ENCODE measurements at places on chromosomes 3 and 15.

- peak; percentile 46 for DNase-seq
Measured at GRCh38 chr15:44207643-44208042, 12.6 kb upstream of the FRMD5 start.

GRCh38 chr15:57591822-57592367, at the start of gene MYZAP:
Gene MYZAP, plus strand, starts transcription at chr15:57591904. Its CDS starts 131 bp downstream, at chr15:57592035.
- no peak for DNase-seq

DNA sequence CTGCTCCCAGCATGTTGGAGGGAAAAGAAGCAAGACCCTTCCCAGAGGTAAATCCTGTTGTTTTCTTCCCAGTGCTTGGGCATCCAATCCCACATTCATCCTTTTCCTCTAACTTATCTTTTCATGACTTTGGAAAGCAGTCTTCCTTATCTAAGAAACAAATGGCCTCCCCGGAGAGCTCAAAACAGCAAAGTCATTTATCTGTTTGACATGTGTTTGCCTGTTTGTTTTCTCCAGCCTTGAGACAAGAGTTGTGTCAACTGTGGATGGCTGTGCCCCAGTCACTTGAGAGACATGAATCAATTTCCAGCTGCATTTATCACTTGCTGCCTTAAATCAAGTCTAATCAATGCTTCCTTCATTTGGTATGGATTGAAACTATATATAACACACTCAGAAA, 103.9 kb downstream of the SHQ1 start:
- no peak for DNase-seq

GRCh38 chr3:130709671-130710070, 37.0 kb downstream of the PIK3R4 start:
- DNase-seq: no peak

DNA sequence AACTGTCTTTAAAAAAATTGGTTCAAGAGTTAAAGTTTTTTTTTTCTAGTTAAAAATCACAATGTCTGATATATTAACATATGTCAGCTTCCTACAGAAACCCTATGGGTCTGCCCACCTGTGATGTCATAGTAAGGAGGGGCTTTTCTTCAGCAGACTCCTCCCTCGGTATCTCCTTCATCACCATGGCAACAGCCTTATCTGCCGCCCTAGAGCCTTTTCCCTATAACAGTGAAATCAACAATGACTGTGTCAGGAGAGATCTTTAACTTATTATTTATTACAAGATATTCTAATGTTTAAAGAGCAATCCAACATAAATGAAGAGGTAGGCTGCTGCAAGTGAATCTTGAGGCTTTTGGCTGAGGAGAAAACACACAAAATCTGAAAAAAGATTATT, 138.7 kb downstream of the PEX5L start:
- DNase-seq: no peak

DNA sequence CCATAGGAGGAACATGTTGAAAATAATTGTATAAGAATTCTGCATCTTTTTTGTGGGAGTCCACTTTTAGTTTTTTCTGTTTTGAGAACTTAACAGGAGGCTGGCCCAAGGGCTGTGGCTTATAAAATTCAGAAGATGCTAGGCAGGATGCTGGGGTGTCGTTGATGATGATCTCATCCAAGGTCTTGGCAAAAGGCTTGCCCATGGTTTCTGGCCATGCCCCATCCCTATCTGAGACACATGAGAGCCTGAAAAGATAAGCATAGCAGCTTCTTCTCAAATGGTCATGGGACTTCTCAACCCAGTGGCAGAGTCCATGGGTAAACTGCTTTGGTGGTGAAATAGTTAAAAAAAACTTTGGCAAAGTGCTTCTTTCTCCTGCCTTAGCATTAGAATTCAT, 35.2 kb downstream of the CMSS1 start:
- no peak for DNase-seq

DNA sequence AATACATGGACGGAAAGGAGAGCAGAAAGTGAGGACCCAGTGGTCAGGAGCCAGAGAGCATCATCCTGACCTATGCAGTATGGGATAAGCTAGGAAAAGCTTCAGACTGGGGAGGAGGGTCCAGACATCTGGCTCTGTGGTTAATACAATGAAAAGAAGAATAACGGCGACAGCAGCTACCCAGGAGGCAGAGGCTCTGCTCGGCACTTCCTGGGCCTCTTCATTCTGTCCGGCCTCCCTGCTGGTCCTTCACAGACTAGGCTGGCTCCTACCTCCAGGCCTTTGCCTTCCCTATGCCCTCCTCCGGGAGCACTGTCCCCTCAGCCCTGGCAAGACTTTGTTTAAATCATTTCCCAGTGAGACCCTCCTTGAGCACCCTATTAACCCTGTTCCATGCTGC, 58.9 kb upstream of the WNT5A start:
- DNase-seq: no peak

DNA sequence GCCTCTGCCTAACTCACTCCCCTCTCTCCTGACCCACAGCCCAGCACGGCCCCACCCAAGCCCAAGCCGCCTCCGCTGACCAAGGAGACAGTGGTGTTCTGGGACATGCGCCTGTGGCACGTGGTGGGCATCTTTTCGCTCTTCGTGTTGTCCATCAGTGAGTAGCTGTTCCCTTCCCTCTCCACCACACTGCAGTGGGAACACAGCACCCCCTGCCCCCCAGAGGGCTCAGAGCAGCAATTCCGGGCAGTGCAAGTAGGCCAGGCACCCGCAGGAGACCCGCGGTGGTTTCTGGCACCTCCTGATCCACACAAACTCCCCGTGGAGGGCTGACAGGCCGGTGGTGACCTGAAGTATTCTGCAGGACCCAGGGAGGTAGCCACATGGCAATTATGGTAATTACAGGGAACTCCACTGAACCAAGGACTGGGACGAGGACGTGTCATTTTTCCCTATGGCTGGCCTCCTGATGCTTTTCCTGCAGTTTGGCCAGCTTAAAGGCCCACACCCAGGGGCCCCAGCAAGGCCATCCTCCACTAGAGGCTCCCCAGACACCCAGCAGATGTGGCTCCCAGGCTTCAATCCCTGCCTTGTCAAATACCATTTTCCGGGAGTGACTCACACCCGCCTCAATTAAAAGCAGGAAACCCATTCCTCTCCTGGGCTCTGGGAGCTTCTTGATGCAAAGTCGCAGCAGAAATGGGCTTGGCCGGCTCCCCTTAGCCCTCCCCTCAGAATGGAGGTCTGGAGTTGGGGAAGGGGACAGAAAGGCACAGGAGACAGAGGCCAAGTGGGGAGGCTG, 4.8 kb downstream of the TMIE start:
- DNase-seq: peak; percentile 28

DNA sequence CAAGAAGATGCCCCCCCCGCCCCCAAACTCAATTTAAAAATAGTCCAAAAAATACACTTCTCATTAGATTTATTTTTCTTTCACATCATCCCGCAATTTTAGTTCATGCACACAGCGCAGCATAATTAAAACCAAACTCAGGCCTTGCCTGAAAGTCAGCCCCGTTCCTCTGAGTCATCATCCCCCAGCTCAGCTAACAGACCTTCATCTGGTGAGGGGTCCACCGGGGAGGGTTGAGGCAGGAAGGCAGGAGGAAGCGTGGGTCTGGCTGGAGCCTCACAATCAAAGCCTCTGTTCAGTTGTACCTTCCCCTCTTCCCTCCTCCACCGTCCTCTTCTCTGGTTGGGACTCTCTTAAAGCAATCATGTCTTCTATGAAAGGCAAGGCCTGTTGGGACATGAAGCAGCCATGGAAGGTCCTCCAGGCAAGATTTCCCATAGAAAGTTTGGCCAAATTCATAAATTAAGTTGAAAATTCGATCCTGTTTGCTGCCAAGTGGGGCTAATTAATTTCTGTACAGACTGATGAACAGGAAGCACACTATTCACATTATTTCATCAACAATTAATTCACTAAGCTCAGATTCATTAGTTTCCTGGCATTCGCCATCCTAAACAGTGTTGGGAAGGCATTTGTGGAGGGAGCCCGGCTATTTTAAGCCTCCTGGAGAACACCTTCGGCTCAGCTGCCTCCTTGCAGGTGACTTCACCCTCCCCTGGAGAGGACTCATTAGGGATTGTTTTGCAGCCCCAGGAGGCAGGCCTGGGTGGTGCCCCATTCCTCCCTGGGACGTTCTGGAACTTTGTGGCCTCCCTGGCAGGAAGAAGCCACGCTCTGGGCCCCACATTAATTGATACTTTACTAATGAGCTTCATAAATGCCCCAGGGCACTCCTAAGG, 72.3 kb upstream of the BNC1 start:
- DNase-seq: no peak

- DNase-seq: peak; percentile 92
Measured at GRCh38 chr15:77266708-77267386, 153.1 kb downstream of the PEAK1 start.

DNA sequence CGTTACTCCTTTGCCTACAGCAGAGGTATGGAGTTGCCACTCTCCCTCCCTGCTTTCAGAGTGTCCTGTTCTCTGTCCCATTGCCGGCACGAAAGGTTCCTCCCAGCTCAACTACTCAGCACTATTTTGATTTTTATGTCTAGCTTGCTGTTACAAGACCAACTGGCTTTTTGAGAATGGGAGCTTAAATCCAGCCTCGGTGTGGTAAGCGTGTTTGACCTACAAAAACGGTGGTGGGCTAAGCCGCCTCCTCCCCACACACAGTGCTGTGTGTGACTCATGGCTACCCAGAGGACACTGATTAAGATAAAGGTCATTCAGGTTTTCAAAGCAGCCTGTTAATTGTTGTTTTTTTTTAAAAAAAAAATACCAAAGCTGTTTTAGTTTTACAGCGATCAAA, 64.5 kb downstream of the LRTM1 start:
- DNase-seq: no peak

DNA sequence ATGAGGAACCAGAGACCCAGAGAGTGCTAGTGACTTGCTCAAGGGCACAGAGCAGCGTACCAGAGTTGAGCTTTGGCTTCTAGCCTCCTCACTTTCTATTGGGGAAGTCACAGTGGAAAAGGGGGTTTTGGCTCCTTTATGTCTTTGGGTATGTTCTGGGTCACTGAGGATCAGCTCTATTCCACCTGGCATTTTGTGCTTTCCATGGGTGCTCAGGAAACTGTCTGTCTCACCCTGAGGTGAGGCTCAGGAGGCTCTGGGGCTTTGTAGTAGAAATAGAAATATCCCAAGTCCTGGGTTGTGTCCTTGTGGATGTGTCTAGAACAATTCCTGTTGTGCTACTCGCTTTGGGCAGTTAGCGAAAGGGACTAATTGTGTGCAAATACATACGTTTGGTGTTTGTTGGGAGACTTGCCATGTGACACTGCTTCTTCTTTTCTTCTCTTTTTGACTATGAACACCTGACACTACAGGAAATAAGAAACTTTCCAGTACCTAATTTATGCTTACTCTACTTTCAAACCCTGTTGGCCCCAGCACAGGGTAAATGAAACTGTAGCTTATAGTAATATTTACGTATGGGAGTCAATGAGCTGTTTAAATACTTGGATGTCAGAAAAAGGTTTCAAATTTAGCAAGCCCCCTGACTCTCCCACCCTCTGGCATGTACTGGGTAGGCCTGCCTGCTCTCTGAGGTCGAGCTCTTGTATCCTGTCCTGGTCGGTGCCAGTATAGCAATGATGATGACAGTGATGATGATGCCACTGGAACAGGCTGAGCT, 35.6 kb downstream of the SMAD3 start:
- no peak for DNase-seq

Measured in AG09309 (cell line).